WERI-Rb-1 (cell line): ENCODE measurements at places on chromosomes 5 and 9.

- no peak for DNase-seq
Measured at GRCh38 chr9:117775591-117775990, 71.4 kb downstream of the TLR4 start.

DNA sequence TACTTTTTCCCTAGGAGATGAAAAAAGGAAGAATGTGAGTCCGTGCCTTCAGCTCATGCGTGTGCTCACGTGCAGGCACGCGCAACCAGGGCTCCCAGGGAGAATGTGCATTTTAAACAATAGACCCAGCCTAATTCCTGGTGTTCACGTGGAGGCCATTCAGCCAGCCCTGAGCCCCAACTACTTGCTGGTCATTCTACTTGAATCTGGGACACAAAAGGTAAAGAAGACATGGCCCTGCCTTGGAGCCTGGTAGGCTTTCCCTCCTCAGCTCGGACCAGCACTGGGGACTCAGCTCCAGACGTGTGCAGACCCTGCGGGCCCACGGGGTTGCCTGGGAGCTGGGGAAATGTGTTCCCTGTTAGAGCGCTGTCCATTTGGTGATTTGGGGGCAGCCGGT is 125.5 kb downstream of the MVB12B start:
- no peak for DNase-seq

DNA sequence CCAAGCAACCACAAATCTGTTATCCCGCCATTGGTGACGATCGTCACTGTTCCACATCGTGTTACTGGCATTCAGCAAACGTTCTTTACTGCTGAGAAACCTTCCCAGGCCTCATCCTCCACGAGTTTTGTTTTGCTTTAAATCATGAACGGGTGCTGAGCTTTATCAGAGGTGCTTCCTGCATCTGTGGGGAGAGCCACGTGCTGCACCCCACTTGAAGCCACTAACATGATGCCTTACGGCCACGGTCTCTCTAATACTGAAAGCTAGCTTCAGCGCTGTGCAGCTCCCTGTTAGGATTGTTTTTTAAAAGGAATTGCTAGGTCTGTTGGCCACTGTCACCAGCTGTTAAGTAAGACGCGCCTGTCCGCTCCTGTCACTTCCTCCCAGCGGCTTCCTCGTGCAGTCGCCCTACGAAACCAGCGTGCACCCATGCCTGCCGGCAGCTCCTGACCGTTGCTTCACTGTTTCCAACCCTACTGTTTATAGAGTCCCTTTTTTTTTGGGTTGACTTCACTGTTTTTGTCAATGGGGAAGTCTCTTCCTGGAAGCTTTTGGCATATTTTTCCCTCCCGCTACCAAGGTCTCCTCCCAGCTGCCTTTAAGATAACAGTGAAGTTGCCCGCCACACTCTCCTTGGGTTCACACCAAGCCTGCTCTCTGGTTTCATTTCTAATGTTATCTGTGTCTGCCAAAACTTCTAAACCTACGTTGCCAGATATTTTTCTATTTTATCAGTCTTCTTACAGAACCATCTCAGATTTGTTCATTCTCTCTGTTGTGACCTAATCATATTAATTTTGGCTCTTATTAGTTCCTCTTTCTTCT is 20.3 kb downstream of the LPCAT1 start:
- no peak for DNase-seq

DNA sequence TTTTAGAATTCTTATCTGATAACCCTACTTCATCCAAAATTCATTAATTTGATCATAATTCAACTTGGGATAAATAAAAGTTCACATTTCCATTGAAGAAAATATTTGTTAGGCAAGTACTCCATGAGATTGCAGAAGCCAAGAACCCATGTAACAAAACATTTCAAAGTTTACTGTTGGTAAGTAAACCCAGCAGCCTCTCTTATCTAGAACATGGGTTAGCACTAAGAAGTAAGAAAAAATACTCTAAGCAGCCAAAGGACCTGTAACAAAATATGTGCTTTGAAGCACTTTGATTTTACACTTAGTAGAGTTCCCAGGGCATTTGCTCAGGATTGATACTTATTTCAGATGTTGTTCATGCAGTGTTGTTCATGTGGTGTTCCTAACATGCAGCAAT is 8.7 kb downstream of the MAP3K1 start:
- no peak for DNase-seq

GRCh38 chr5:18032744-18033143 is 398.5 kb downstream of the TAF11L14 start:
- DNase-seq, result no peak

GRCh38 chr5:53166183-53166495 is 56.6 kb upstream of the MOCS2 start:
- DNase-seq, result no peak

- DNase-seq, result no peak
Measured at GRCh38 chr5:17443333-17444130, 54.5 kb upstream of the TAF11L2 start.

GRCh38 chr9:138117101-138117750 is 239.6 kb downstream of the CACNA1B start:
- no peak for DNase-seq

GRCh38 chr5:57358796-57359592 is 123.6 kb downstream of the ACTBL2 start:
- no peak for DNase-seq

- no peak for DNase-seq
Measured at GRCh38 chr9:123484130-123484529, 128.1 kb downstream of the CRB2 start.

DNA sequence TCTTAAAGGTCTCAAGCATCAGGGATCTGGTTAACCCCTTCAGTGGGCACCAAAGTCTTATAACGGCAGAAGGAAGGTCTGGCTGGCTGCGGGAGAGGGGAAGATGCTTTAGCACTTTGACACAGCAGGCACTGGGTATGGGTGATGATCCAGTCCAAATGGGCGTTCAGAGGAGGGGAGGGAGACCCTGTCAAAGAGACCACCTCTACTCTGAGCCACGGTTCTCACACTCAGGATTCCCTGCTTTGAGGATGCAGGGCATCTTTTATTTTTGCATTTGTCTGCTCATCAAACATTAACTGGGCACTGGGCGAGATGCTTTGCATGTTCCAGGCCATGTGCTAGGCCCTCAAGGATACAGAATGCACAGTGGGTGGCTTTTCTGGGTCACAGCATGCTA is 204.0 kb downstream of the DAB2IP start:
- no peak for DNase-seq

- DNase-seq, result no peak
Measured at GRCh38 chr5:96610747-96611146, 51.4 kb upstream of the CAST start.

- DNase-seq, result no peak
Measured at GRCh38 chr5:76367623-76368371, 35.3 kb upstream of the IQGAP2 start.

GRCh38 chr5:89930591-89931392 is 478.8 kb downstream of the CETN3 start:
- DNase-seq, result no peak

DNA sequence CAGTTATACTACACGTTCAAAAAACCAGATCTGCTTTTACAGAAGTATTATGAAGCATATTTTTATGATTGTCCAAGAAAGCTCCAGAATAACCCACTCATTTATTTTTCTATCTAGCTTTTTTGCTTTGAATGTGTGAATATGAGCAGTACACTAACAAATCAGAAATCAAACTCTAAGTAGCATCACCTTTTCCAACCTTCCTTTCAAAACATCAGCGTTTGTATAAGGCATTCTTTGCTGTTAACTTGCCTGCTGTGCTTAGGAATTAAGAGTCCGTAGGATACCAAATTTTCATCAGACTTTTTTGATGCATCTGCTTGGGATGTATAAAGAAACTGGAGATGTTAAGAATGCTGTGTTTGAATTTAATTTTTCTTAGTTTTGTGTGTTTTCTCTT is 3.8 kb downstream of the TLE4 start:
- DNase-seq, result no peak

DNA sequence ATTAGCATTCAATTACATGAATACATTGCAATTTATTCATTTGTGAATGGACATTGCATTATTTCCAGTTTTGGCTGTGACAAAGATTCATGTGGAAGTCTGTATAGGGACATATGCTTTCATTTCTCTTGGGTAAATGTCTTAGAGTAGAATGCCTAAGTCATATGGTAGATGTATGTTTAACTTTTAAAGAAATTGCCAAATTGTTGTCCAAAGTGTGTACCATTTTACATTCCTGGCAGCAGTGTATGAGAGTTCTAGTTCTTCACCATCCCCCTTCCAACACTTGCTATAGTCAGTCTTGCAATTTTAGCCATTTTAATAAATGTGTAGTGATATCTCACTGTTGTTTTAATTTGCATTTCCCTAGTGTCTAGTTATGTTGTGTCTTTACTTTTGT is 122.2 kb downstream of the TMC1 start:
- DNase-seq, result no peak

GRCh38 chr9:72322678-72323077 is 42.3 kb downstream of the ZFAND5 start:
- no peak for DNase-seq

- no peak for DNase-seq
Measured at GRCh38 chr5:170617533-170618490, 114.0 kb downstream of the KCNIP1 start.

DNA sequence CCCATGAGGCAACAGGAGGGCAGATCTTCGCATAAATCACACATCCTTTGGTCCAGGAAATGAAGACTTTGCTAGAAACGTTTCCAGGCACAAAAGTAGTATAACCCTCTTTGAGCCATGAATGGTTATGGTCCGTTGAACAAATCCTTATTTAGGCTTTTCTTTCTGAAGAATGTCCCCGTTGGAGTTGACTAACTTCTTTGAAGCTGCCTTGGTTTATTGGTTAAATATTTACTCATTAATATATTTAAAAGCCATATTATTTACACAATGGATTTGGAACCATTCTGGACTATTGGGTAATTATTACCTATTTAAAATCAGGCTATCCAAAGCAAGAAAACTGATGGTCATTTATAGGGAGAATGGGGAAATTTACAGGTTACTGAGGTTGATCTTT is 347.6 kb upstream of the SLC30A5 start:
- no peak for DNase-seq

GRCh38 chr5:135502836-135503520 is 32.8 kb downstream of the NEUROG1 start:
- peak; percentile 57 for DNase-seq

- DNase-seq, result no peak
Measured at GRCh38 chr5:38681029-38681706, 124.7 kb upstream of the LIFR start.

- DNase-seq, result no peak
Measured at GRCh38 chr5:103371046-103371607, 112.6 kb downstream of the MACIR start.

GRCh38 chr5:10503997-10504793 is 59.7 kb upstream of the ANKRD33B start:
- no peak for DNase-seq

- DNase-seq, result no peak
Measured at GRCh38 chr5:81908771-81909170, 63.1 kb upstream of the ATG10 start.

- DNase-seq, result no peak
Measured at GRCh38 chr9:26535151-26535550, 357.5 kb downstream of the CAAP1 start.

- DNase-seq, result no peak
Measured at GRCh38 chr9:127170652-127171051, 48.2 kb upstream of the ANGPTL2 start.

DNA sequence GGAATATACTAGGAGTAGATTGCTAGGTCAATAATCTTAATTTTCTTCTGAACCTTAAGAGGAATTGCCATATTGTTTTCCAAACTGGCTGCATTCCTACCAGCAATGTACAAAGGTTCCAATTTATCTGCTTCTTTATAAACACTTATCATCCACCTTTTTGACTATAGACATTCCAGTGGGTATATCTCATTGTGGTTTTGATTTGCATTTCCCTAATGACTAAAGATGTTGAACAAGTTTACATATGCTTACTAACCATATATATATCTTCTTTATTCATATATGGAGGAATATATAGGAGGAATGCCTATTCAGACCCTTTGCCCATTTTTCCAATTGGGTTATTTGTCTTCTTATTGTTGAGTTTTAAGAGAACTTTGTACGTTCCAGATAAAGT is 7.6 kb downstream of the DNAJC18 start:
- DNase-seq, result no peak

DNA sequence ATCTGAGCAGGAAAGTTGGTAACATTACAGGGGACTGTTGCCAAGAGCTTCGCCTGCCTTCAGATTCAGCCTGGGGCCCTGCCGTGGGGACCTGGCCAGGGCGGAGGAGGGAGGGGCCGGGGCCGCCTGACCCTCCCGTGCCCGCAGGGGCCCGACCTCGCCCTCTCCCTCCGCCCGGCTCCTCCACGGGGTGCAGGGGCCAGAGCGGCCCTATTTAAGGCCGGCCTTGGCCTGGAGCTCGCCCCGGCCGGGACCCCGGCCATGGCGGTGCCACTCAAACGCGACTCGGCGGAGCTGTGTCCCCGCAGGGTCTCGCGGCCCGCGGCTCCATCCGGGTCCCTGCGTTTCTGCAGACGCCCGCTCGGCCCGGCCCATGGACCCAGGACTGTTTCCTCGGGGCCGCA is 757 bp downstream of the TMEM250 start:
- DNase-seq, result no peak

GRCh38 chr5:75200776-75201175 is 35.9 kb downstream of the ANKRD31 start:
- DNase-seq, result no peak

- peak; percentile 64 for DNase-seq
Measured at GRCh38 chr5:14215901-14216300, 72.8 kb downstream of the TRIO start.

DNA sequence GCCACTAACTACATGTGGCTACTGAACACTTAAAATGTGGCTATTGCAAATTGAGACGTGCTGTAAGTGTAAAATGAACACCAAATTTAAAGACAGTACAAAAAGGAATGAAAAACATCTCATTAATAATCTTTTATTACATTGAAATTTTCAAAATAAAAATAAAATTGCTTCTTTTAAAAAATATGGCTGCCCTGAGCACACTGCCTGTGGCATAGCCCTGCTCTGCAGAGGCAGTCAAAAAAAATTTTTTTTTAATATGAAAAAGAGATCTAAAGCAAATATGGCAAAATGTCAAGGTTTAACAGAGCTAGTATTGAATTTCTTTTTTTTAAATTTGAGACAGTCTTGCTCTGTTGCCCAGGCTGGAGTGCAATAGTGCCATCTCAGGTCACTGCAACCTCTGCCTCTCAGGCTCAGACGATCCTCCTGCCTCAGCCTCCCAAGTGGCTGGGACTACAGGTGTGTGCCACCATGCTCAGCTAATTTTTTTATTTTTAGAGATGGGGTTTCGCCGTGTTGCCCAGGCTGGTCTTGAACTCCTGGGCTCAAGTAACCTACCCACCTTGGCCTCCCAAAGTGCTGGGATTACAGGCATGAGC is 25.6 kb downstream of the CARNMT1 start:
- no peak for DNase-seq

GRCh38 chr9:138098116-138098907 is 220.7 kb downstream of the CACNA1B start:
- DNase-seq, result no peak

- DNase-seq, result no peak
Measured at GRCh38 chr9:101736717-101737116, 1.7 kb downstream of the GRIN3A start.

DNA sequence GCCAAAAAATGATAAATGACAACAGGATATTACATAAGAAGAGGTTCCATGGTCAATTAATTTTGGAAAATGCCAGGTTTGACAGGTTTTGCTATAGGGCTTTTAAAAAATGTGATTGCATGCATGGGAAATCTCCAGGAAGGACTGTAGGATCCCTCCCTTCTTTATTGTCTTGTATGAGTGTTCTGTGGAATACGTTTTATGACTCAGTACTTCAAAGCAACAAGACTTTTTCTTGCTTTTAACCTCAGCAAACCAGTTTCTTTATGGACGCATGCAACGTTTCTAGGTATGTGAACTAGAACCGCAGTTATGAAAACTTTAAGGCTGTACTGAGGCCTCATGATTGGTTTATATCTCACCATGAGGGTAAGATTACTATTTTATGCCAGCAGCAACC is 76.6 kb upstream of the NTRK2 start:
- DNase-seq, result no peak
